HAP-1 (cell line): ENCODE measurements at places on chromosomes 6 and 20.

- no peak for DNase-seq
These were observed 2.1 kb downstream of the SLC17A4 start for GRCh38 chr6:25756382-25757363.

GRCh38 chr6:141866731-141867497 lies 265.8 kb upstream of the GJE1 start:
- DNase-seq = no peak

DNA sequence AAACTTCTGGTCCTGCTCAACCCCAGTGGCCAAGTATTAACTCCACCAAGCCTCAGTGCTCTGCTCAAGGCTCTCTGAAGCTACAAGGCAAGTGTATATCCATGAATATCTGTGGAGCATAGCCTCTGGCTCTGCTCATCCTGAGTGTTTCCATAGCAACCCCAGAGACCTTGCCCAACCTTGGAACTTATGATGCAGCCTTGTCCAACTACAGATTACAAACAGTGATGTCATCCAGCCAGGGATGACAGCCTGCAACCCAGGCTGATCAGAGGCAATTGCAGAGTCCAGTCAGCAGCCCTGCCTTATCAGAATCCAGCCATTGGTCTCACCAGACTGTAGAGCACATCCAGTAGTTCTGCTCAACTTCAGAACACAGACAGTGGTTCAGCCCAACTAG lies 65.5 kb upstream of the SPACA1 start:
- DNase-seq = no peak

DNA sequence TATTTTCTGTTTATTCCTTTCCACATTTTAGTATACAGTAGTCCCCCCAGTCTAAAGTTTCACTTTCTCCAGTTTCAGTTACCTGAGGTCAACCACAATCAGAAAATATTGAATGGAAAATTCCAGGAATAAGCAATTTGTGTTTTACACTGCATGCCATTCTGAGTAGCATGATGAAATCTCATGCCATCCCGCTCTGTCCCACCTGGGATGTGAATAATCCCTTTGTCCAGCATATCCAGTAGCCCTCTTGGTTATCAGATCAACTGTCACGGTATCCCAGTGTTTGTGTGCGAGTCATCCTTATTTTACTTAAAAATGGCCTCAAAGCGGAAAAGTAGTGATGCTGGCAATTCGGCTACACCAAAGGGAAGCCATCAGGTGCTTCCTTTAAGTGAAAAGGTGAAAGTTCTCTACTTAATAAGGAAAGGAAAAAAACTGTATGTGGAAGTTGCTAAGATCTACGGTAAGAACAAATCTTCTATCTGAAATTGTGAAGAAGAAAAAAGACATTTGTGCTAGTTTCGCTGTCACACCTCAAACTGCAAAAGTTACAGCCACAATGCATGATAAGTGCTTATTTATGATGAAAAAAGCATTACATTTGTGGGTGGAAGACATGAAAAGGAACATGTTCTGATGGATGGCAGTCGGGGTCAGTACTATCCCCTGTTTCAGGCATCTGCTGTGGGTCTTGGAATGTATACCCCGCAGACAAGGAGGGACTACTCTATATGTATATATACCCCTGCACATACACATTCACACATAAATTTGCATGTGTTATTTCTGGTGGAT lies 11.3 kb downstream of the NOX3 start:
- DNase-seq = no peak

DNA sequence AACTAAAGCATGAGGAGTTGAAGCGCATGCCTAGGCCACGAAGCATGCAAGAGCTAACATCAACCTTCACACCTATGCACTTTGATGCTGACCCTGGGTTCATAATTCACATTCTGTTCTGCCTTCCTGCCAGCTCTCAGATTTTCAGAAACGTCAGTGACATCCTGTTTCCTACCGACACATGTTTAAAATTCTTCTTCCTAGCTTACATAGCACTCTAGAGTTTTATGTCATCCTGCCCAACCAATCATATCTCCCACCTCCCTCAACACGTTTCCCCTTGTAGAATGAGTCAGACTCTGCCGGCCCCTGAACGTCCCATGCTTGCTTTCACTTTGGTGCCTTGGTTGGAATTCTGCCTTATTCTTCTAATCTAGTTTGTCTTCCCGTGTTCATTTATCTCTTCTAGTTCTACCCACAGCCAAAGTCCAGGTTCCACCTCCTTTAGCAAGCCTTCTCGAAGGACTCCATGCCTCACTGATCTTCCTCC lies 97.2 kb upstream of the MAP7 start:
- no peak for DNase-seq

- DNase-seq = no peak
These were observed 217.1 kb downstream of the PRL start for GRCh38 chr6:22079783-22080182.

GRCh38 chr6:86192123-86192522 lies 549.4 kb upstream of the SYNCRIP start:
- DNase-seq = peak; percentile 14

DNA sequence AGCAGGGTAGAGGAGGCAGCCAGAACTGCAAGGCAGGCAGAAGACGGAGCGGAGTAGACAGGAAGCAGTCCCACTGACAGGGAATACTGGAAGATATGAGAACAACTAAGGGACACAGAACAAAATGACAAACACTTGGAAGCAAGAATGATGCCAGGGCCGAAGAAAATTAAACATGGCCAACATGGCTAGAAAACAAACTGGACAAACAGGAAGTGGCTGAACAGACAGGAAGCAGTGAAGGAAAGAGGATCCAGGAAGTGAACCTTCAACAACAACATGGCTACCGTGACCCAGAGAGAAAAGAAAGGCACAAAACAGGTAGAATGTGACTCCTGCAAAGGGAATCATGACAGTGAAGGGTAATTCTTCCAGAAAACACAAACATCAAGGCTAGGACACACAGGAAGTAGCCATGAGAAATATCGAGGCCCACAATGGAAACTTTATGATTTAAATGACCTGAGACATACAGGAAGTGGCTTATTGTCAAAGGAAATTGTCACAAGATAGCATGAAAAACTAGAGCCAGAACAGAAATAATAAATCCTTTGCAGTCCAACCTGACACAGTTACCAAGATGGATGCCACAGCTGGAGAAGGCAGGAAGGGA lies 9.1 kb downstream of the COL11A2 start:
- no peak for DNase-seq

GRCh38 chr6:156577749-156578148 lies 199.4 kb upstream of the ARID1B start:
- DNase-seq = no peak

DNA sequence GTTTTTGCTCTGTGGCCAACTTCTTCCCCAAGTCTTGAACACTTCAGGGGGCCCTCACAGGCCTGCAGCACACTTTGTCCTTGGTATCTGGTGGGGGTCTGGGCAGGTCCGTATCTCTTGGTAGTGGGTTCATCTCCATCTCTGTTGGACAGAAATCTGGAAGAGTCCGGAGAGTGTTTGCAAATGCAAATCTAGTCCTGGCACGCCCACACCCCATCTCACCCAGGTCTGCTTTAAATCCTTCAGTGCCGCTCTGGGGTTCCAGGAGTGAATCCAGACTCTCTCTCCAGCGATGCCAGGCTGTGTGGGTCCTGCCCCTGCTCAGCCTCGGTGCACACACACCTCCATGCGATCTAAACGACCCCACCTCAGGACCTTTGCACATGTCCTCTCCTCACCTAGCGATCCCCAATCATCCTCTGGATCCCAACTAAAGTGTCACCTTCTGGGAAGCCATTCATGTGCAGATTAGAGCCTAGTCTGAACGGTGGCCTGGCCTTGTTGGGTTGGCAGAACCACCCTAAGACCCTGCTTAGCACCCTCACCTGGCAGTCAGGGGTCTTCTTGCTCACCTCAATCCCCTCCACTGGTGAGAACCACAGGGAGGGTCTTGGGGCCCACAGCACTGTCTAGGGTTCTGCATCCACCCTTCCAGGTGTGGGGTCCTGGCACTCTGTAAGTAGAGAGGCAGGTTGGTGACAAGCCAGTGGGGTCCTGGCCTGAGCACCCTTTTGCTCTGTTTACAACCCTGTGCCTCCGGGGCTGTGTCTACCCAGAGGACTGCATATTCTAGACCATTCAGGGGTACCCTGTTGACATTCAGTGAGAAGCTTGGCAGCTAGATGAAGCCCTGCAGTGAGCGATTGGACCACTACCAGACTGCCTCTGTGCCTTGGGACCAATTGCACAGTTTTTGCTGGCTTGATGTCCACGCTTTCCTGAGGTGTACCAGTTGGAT lies 100.8 kb downstream of the SYCP2 start:
- DNase-seq = no peak

GRCh38 chr20:13930281-13930680 lies 60.1 kb downstream of the SEL1L2 start:
- no peak for DNase-seq

- DNase-seq = no peak
These were observed 16.9 kb downstream of the FUT9 start for GRCh38 chr6:96032661-96033060.

DNA sequence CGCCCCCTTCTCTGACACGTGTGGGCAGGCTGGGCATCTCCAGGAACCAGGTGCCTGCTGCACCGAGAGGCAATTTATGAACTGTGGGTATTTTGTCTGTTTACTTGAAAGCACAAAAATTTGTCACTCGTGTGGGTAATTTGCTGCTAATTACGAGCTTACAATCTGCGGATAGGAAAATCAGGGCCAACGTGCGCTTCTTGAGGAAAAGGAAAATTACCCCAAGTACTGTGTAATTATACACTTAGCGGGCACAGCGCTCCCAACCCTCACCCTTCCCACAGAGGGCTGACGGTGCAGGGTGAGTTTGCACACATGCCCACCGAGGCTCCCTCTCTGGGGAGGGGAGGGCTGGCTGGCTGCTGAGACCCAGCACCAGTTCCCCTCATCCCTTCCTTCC lies 25.3 kb upstream of the MDGA1 start:
- DNase-seq = no peak

DNA sequence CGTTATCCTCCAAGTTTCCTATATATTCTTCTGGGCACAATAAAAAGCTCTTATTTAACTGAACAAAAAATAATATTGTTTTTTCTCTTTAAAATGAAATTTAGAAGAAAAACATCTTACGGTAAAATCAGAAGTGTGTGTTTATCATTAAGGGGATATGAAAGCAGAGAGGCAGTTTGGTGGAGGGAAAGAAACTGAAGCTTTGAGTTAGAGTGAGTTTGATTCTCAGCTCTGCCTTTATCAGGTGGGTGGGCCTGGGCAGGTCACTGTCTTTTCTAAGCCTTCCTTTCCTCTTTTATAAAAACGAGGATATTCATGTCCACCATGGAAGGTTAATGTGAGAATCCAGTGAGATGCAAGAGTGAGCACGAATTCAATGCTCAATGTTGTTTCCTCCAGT lies 379.8 kb upstream of the CNR1 start:
- no peak for DNase-seq

GRCh38 chr6:38638941-38639497 lies 710 bp downstream of the BTBD9 start:
- DNase-seq = peak; percentile 46

GRCh38 chr20:9068841-9069663 lies at the start of gene PLCB4:
Gene PLCB4, plus strand, starts transcription at chr20:9069087. Its CDS starts 238,728 bp downstream, at chr20:9307815.
- peak; percentile 56 for DNase-seq

GRCh38 chr20:35563834-35564233 lies 22.0 kb downstream of the ERGIC3 start:
- no peak for DNase-seq

DNA sequence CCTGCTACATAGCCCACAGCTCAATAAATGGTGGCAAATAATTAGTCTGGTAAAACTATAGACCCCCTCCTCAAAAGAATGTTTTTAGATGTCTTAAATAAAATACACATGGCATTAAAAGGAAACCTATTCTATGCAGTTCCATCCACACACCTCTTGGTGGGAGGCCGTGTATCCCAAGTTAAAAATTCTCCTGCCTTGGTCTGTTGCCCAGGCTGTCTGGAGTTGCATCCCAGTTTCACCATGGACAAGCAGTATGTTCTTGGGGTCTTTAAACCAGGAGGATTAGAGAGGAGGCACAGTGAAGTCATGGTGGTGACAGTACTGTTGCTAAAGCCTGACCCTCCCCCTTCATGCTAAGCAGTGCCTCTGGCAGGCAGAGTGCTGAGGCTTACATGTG lies 95.5 kb downstream of the SULF2 start:
- DNase-seq = no peak

GRCh38 chr6:52976149-52976548 lies 18.9 kb downstream of the GSTA4 start:
- DNase-seq = no peak

GRCh38 chr6:96458771-96459170 lies 62.8 kb upstream of the UFL1 start:
- DNase-seq = peak; percentile 47

DNA sequence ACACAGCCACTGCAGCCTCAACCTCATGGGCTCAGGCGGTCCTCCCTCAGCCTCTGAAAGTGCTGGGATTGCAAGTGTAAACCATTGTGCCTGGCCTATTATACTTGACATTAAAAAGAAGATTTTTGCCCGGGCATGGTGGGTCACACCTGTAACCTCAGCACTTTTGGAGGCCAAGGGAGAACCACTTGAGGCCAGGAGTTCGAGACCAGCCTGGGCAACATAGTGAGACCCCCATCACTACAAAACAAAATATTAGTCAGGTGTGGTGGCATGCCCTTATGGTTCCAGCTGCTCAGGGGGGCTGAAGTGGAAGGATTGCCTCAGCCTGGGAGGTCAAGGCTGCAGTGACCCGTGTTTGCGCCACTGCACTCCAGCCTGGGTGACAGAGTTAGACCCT lies 42.4 kb downstream of the FAM217A start:
- DNase-seq = no peak

- no peak for DNase-seq
These were observed 299.9 kb upstream of the SUPT3H start for GRCh38 chr6:45677381-45678284.

GRCh38 chr6:5706124-5707033 lies 300.3 kb downstream of the NRN1 start:
- no peak for DNase-seq

DNA sequence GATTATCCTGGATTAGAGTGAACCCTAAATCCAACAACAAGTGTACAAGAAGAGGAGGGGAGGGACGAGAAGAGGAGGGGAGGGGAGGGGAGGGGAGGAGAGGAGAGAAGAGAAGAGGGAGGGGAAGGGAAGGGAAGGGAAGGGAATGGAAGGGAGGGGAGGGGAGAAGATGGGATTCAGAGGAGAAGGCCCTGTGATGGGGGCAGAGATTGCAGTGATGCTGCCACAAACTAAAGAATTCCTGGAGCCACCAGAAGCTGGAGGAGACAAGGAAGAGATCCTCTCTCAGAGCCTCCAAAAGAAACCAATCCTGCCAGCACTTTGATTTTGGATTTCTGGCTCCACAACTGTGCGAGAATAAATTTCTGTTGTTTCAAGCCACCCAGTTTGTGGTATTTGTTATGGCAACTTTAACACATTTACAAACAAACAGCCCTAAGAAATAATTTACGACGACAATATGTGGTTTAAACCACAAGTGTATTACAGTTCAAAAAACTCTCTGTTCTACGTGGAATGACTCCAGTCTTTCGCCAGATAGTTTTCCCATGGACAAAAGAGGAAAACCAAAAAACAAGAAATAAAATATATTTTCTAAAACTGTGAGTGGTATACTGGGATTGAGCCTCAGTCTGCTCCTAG lies 235.4 kb downstream of the HDGFL1 start:
- no peak for DNase-seq

GRCh38 chr6:75149696-75150095 lies 56.2 kb downstream of the COL12A1 start:
- no peak for DNase-seq

- peak; percentile 25 for DNase-seq
These were observed 544 bp upstream of the ACAT2 start for GRCh38 chr6:159761129-159761872.

GRCh38 chr20:19937651-19938420 lies 79.3 kb upstream of the NAA20 start:
- DNase-seq = no peak

GRCh38 chr20:53950031-53950430 lies 120.4 kb downstream of the BCAS1 start:
- DNase-seq = no peak

GRCh38 chr6:155100087-155100486 lies 105.0 kb downstream of the TIAM2 start:
- no peak for DNase-seq
